ENCODE measurements at places on chromosomes 1 and 21.

DNA sequence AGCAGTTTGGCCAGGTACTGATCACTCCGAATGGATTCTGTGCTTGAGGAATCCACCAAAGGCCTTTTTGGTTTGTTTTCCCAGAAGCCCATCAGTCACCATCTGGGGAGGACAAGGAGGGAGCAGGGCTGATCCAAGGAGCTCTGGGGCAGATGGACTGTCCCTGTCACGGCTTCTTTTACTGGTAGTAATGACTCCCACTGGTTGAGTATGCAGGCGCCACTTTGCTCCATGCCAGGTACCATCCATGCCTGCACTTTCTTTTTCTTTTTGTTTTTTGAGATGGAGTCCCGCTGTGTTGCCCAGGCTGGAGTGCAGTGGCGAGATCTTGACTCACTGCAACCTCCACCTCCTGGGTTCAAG, 101.7 kb downstream of the UBIAD1 start:
- no peak for DNase-seq

- DNase-seq = no peak
Observed at GRCh38 chr21:33936301-33937038, 20.9 kb upstream of the ATP5PO start.

DNA sequence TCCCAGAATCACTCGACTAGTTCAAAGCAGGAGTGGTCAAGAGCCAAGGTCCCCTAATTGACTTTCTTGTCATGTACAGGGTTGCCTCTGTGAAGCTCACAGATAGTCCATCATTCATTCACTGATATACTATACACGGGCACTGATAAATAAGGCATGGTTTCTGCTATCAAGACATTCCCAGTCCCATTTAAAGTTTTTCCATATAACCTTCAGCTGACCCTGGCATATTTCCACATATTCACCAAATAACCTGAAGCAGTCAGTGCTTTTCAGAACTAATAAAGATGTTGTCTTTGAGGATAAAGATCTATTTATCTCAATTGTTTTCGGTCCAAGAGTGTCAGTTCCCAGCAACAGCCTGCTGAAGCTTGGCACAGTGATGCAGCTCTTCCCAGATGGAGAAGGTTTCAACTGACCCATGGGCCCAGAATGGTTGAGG, 173.4 kb downstream of the ZZZ3 start:
- peak; percentile 9 for DNase-seq

- no peak for DNase-seq
Observed at GRCh38 chr1:87524021-87524754, 195.5 kb downstream of the LMO4 start.

DNA sequence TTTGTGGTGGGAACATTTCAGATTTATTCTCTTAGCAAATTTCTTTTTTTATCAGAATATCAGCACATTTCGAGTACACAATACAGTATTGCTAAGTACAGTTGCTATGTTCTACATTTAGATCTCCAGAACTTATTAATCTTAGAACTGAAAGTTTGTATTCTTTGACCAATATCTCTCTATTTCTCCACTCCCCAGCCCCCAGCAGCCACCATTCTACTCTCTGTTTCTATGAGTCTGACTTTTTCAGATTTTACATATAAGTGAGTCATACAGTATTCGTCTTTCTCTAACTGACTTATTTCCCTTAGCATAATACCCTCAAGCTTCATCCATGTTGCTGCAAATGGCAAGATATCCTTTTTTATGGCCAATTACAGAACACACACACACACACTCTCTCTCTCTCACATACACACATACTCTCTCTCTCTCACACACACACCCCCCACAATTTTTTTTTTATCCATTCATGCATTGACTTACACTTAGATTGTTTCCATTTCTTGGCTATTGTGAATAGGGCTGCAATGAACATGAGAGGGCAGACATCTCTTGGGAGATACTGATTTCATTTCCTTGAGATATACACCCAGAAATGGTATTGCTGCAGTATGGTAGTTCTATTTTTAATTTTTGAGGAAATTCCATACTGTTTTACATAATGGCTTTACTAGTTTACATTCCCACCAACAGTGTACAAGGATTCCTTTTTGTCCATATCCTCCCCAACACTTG, 15.7 kb downstream of the RPTN start:
- DNase-seq = peak; percentile 5

DNA sequence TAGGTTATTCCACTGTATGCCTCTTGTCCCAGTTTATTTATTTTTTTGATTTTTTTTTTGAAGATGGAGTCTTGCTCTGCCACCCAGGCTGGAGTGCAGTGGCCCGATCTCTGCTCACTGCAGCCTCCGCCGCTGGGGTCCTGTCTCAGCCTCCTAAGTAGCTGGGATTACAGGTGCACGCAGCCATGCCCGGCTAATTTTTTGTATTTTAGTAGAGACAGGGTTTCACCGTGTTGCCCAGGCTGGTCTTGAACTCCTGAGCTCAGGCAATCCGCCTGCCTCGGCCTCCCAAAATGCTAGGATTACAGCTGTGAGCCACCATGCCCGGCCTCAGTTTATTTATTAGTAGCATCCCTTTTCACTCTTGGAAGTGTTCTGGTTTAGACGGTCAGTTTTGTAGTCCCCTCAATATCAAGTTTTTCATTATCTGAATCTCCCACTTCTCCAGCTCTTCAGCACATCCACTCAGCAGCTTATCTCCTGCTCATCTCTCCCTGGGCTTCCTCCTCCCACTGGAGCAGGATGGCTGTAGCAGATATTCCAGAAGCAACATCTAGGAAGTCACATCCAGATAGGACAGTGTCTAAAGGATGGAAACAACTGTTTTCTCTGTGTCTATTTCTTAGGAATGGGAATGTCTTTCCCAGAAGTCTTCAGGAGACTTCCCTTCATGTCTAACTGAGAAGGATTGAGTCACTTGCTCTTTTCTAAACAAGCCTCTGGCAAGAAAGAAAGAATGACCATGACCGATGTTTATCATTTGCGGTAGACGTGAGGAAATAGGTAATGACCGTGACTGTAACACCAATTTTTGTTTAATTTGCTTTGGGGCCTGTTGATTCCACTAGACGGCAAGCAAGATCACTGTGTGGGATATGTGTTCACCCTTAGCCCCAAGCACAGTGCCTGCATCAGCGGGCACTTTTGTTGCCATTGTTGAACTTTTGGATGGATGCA, 14.4 kb downstream of the CCDC190 start:
- peak; percentile 98 for DNase-seq

DNA sequence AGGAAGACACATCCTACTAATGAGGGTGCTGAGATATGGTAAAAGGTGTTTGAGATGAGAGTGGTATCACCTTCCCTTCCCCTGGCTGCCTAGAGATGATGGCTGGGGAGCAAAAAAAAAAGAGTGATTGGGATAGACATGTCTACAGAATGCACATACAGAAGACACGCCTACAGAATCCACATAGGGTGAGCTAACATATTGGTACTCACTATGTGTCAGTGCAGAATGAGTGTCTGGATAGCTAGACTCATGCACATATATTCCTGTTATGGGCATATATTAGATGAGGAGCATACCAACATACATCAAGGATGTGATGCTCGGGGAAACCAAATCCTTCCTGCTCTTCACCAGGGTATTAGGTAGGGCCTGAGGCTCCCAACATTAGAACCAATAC, 16.2 kb downstream of the CD34 start:
- DNase-seq = no peak

- DNase-seq = peak; percentile 80
Observed at GRCh38 chr1:160261556-160261892, 825 bp downstream of the DCAF8 start.

DNA sequence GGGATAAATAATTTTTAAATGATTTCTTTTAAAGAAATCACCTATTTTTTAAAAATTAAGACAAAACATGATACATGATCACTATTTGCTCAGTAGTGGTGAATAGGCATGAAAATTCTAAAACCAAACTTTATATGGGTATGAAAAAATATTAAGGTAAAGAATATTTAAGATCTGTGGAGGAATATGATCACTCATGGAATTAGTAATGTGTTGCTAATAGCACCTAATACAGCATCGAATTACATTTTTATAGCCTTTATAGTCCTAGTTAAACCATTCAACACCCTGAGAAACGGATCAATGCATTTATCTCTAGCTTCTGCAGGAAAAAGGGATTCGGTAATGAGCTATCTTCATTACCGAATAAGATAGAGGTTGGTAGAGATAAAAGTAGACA, 373.9 kb downstream of the LRRIQ3 start:
- DNase-seq = no peak

- no peak for DNase-seq
Observed at GRCh38 chr1:83769072-83769471, 229.9 kb downstream of the TTLL7 start.

All from RPMI7951 (cell line).